Esophagus (tissue), 2 donors: ENCODE measurements at places on chromosomes 11 and 22. TPM values are rescaled to one million over a fixed set of nuclear protein-coding genes. Genes with fewer than 3 reads are reported as not detected.

Gene GLB1L2
- polyA plus RNA-seq = 2.4 TPM

Gene CEP126
- 1.3 TPM for polyA plus RNA-seq

Gene MOGAT2
- polyA plus RNA-seq = 0.02 TPM

Gene CNTF
- polyA plus RNA-seq = 0.24 TPM

Gene C22orf23
- 0.39 TPM for polyA plus RNA-seq

Gene SAA1
- polyA plus RNA-seq = 10.8 TPM

Gene PRAME
- polyA plus RNA-seq = not detected

Gene MED17
- 9.4 TPM for polyA plus RNA-seq
